Chondrocyte (in vitro differentiated cells): ENCODE measurements at places on chromosomes 5 and 9. TPM values are rescaled to one million over a fixed set of nuclear protein-coding genes. Genes with fewer than 3 reads are reported as not detected.

The SEMA6A gene
- total RNA-seq: 3.5 to 4.9 TPM (median 3.9 TPM) in 3 replicates

The F2RL1 gene
- total RNA-seq: 1.2 to 1.9 TPM (median 1.9 TPM) in 3 replicates

DNA sequence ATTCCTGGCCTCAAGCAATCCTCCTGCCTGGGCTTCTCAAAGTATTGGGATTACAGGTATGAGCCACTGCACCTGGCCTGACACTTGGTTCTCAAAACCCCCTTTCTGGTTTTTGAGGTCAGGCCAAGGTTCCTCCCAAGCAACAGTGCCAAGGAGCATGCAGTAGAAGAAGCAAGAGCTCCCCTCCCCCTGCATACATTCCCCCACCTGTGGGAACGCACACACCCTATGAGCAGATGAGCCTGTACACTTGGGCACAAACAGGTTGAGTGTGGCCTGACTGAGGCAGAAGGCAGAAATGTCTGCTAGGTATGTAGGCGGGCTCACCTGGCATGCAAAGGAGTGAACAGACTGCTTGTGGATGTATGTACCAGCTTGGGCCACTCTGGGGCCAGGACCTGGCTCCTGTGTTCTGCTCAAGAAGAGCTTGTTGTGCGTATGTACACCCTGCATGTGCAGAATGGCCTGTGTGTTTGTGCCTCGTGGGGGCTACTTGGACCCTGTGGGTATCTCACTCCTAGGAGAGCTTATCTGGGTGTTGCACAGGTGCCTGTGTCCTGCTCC lies 1.7 kb downstream of the GPRIN1 start:
- H3K27me3 ChIP-seq: peaks cover 3% of the 10 kb centered on the region
- no peak for DNase-seq
- H3K4me3 ChIP-seq: peak overlapping the region; percentile 86
- H3K27ac ChIP-seq: no peak overlapping the region
- H3K36me3 ChIP-seq: no peaks in the 10 kb centered on the region

- DNase-seq: no peak
- no peak overlapping the region for H3K27ac ChIP-seq
- peaks cover 42% of the 10 kb centered on the region for H3K4me1 ChIP-seq
- no peaks in the 10 kb centered on the region for H3K36me3 ChIP-seq
- H3K4me3 ChIP-seq: no peak overlapping the region
- H3K27me3 ChIP-seq: no peaks in the 10 kb centered on the region
These were observed 547.3 kb downstream of the DTWD2 start for GRCh38 chr5:118441034-118441433.

- H3K36me3 ChIP-seq: no peaks in the 10 kb centered on the region
- H3K27me3 ChIP-seq: no peaks in the 10 kb centered on the region
- H3K4me3 ChIP-seq: no peak overlapping the region
- H3K27ac ChIP-seq: no peak overlapping the region
These were observed 893.2 kb downstream of the DTWD2 start for GRCh38 chr5:118095115-118095514.

The SIT1 gene
- not detected in 3 replicates for total RNA-seq

- H3K27me3 ChIP-seq: no peaks in the 10 kb centered on the region
- no peaks in the 10 kb centered on the region for H3K36me3 ChIP-seq
- no peak overlapping the region for H3K4me3 ChIP-seq
These were observed 81.4 kb upstream of the ANKRD55 start for GRCh38 chr5:56314529-56314928.

The PIP5K1B gene
- total RNA-seq: not detected in 3 replicates

DNA sequence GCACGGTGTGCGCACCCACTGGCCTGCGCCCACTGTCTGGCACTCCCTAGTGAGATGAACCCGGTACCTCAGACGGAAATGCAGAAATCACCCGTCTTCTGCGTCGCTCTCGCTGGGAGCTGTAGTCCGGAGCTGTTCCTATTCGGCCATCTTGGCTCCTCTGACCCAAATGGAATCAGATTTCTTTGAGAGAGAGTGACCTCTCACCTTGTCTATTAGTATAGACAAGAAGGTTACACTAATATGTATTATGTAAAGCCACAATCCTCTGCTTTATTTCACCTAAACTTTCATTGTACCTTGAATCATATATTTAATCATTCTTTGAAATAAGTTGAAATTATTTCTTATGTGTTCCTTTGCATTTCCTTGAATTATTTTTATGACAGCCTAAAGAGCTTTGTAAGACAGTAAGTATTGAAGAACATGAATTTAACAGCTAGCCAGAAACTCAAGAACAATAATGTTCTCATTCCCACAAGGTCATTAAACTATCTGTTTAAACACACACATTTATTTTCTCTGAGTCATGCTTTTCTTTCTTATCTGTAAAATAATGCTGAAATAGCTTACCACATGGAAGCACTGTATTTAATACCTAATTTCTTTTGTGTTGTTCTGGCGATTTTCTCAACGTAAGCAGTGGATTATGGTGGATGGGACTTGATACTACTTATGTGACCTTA lies 91.8 kb upstream of the DMRTA1 start:
- H3K4me3 ChIP-seq: no peak overlapping the region
- H3K36me3 ChIP-seq: peaks cover 12% of the 10 kb centered on the region
- peaks cover 9% of the 10 kb centered on the region for H3K4me1 ChIP-seq
- no peaks in the 10 kb centered on the region for H3K27me3 ChIP-seq

The TTC23L gene
- total RNA-seq: 1.0 TPM in 1 of 3 replicates, not detected in the others
